ENCODE measurements at places on chromosomes 16 and 17.

GRCh38 chr16:3377917-3378316 lies 22.2 kb downstream of the OR2C1 start:
- no peak for DNase-seq

GRCh38 chr16:21302898-21303528 lies 24.9 kb upstream of the CRYM start:
- no peak for DNase-seq

DNA sequence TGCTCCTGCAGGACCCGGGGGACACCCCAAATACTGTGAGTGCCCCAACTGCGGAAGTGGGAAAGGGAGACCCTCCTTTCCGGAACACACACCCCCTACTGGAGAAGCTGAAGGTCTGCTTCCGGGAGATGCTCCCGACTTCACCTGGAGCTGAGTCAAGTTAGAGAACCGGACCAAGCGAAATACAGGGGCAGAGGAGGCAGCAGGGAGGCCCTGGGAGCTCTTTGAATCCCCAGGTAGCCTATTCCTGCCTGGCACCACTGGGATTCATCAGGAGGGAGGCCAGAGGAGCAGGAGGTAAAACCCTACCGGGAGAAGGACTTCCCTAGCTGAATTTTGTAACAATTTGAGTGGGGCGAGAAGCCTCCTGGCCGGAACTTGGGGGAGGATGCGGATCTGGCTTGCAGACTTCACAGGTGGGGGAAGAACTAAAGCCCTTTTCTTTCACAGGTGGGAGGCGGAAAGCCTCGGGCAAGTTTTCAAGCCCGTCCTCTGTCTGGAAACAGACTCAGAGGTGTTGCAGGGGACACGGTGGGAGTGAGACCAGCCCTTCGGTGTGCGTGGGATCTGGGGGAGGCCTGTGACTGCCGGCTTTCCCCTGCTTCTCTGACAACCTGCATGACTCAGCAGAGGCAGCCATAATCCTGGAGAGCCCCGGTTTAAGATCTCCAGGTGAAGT lies 22.4 kb upstream of the TEKT1 start:
- no peak for DNase-seq

GRCh38 chr17:199806-200545 lies 18.5 kb upstream of the DOC2B start:
- DNase-seq, result no peak

DNA sequence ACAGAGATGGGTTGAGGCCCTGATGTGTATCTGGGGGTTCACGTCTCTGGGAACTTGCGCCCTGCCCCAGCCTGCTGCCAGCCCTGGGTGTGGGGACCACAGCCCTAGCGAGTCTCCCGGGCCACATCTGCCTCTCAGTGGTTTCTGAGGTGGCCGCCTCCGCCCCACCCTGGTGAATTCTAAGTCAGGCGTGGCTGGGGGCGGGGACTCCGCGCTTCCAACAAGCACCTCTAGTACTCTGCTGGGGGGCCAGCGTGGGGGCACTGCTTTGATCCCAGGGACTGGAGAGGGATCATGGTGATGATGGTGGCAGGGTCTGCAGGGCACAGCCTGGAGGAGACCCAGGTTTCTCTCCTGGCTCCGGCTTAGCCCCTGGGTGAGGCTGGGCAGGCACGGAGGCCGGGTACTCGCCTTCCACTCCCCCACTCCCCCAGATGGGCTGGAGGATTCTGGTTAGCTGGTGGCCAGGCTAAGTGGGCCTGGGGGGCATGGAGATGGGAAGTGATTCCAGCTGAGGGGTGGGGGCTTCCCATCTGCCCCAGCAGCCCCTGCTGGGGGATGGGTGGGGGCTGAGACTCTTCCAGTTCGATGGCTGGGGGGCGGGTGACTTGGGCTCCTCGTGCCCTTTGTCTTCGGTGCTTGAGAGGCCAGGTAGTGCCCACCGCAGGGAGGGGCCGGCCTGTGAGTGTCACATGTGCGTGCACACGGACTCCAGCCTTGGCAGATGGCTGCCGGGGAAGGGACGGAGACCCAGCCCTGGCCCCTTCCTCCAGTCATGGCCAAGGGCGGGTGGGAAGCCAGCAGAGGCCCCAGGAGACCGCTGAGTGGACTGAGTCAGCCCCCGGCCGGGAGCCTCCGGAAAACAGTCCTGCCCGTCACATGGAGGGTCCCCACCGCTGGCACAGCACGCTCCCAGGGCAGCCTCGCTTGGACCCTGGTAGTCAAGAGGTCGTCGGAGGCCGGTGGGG lies 3.9 kb downstream of the GLIS2 start:
- DNase-seq, result no peak

DNA sequence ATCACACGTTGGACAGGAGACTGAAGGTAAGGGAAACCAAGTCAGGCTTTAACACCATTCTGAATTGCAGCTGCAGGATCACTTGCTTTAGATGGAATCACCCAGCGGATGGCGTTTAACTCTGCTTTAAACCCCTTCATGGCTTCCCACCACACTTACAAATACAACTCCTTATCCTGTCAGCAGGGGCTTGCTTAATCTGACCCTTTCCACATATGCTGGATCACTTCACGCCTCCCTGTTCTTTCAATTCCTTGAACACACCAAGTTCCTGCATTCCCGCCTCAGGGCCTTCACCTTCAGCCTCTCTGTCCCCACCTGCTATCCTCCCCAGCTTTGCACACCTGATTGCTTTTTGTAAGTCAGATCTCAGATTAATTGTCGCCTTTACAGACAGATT lies 442.2 kb downstream of the MAF start:
- DNase-seq, result no peak

DNA sequence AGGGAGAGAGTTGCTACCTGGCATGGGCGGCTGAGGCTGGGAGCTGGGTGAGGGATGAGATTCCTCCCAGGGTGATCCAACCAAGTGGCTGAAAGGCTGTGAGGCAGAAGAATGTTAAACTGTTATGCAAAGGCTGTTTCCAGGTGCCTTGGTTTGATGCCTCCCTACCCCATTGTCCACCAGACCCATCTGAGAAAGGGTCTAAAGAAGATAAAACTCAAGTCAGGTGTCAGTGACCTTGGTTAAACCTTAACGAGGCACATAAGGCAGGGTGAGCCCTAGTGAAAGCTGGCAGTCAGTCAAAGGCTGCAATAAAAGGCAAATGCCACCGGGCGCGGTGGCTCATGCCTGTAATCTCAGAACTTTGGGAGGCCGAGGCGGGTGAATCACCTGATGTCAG lies 23.8 kb downstream of the LDHD start:
- no peak for DNase-seq

- DNase-seq, result no peak
Observed at GRCh38 chr17:19978209-19978802, 678 bp upstream of the AKAP10 start.

- no peak for DNase-seq
Observed at GRCh38 chr16:66523861-66524354, 26.0 kb downstream of the TK2 start.

GRCh38 chr17:6811510-6811909 lies 20.0 kb downstream of the TEKT1 start:
- no peak for DNase-seq

- DNase-seq, result no peak
Observed at GRCh38 chr17:9828296-9829295, 2.9 kb downstream of the GLP2R start.

- DNase-seq, result no peak
Observed at GRCh38 chr17:79769570-79770506, 8.1 kb upstream of the CBX2 start.

DNA sequence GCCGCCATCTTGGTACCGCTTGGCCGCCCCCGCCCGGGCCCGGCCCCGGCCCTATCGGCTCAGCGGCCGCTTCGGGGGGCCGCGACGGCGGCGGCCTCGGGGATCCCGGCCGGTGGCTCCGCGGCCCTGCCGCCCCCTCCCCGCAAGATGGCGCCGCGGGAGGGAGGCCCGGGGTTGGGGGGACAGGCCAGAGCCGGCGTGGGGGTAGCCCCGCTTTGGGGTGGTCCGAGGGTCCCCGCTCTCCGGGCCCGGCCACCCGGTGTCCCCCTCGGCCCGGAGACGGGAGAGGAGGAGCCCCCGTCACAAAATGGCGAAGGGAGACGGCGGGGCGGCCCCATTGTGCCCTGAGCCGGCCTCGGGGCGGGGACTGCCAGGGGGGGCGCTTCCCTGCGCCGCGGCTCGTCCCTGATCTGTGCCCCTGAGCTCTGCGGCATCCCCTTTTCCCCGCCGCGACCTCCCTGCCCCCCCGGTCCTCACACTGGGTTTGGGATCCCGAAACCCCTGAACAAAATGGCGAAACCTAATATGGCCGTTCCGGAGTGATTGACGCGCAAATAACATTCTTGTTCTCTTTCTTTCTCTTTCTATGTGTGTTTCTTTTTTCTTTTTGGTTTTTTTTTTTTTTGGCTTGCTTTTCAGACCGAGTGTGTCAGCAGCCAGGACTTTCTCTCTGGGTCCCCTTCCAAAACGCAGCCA lies 986 bp downstream of the HAPSTR1 start:
- no peak for DNase-seq
